A549 (cell line): ENCODE measurements at places on chromosomes 3 and 15.
A peak's percentile ranks its signal among the peaks of the same experiment; 100 is the strongest.

DNA sequence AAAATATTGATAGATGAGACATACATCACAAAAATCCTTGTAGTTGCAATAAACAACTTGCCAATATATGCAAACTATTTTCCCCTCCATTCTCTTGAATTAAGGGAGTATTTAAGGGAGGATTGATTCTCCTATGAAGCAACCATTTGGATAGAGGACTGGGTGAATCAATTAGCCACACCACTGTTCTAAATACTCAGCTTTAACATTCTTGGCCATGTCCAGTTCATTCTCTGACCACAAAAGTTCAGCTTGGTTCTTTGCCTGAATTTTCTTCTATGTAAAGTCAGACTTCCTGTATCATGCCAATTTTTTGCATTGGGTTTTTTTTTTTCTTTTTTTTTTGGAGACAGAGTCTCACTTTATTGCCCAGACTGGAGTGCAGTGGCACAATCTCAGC lies 15.8 kb upstream of the SEC11A start:
- DNase-seq, result no peak

DNA sequence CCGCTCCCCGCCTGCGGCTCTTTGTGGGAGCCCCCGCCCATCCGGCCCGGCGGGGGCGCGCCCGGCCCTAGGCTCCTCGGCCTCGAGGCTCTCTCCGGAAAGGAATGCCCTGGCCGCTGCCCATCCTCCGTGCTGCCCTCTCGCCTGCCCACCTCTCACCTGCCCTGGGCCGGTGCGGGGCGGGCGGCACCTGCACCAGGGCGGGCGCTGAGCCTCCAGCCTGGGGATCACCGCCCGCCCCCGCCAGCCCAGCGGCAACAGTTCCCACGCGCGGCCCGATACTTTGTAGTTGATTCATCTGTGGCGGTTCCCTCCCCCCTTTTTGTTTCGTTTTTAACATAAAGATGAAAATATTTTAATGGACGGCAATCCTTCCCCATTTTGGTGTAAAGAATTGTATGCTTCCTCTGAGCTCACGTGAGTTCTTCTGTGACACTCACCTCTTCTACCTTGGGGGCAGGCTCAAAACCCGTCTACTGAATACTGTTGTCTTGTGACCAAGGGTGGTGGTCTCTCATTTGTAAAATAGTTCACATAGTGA lies 1.9 kb downstream of the KLF13 start:
- peak; percentile 52 for DNase-seq

DNA sequence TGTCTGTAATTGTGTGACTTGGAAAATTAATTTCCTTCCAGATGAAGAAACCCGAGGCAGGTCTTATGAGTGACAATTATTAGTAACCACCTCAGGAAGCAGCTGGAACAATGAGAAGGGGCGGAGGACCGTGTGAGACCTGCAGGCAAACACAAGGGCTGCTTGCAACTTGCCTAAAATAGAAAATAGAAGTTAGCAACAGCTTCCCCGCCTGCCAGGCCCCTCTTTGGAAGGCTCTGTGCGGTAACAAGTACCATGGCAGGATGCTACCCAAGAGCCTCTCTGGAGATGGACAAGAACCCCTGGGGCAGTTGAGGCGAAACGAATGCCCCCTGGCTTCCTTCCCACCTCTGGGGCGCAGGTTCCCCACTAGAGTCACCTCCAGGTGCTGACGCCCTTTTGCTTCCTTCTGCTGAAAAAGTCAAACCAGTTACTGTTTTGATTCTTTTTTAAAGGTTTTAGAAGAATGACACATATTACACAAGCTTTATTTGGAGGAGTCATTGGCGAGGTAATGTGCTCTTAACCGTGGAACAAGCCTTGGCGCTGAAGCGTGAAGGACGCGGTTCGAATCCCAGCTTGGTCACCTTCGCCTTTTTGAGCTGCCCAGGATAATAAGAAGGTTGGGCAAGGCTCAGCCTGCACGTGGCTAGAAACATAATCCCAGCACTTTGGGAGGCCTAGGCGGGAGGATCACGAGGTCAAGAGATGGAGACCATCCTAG lies 47.0 kb upstream of the SYNM start:
- DNase-seq, result no peak

GRCh38 chr3:13108861-13109260 lies 35.6 kb upstream of the IQSEC1 start:
- no peak for DNase-seq

GRCh38 chr15:37903919-37904625 lies 30.4 kb upstream of the TMCO5A start:
- DNase-seq, result no peak

DNA sequence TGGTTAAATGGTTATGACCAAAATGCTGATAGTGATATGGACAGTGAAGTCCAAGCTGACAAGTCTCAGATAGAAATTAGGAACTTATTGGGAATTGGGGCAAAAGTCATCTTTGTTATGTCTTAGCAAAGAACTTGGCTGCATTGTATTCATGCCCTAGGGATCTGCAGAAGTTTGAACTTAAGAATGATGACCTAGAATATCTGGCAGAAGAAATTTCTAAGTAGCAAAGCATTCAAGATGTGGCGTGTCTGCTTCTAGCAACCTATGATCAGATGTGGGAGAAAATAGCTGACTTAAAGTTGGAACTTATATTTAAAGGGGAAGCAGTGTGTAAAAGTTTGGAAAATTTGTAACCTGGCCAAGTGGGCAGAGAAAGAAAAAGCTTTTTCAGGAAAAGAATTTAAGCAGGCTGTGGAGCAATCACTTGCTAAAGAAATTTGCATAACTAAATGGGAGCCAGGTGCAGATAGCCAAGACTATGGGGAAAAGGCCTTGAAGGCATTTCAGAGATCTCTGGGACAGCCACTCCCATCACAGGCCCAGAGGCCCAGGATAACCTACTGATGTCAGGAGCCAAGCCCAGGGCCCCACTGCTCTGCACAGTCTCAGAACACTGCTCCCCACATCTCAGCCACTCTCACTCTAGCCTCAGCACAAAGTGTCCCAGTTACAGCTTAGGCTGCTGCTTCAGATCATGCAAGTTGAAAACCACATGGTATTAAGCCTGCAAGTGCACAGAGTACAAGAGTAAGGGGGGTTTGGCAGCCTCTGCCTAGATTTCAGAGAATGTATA lies 147.8 kb upstream of the TGFBR2 start:
- DNase-seq, result no peak

- no peak for DNase-seq
Measured at GRCh38 chr15:28109626-28110455, 10.7 kb upstream of the OCA2 start.

DNA sequence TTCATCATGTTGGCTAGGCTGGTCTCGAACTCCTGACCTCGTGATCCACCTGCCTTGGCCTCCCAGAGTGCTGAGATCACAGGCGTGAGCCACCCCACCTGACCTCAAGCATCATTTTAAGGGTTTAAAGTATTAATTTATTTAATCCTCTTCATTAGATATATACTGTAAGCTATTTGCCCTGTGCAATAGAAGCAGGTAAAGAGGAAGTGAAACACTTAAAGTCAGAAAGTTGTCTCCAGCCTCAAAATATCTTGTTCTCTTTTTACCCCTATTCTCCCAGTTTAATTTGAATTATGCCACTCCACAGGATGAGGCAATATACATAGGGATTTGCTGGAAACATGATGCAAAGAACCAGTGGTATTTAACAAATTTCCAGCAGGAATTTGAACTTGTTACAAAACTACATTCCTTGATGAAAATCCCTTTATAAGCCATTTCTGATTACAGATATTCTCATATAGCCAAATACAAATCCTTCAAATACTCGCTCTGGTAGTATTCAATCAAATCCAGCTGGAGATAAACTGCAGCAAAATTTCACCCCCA lies 2.0 kb downstream of the NDUFB5 start:
- no peak for DNase-seq

DNA sequence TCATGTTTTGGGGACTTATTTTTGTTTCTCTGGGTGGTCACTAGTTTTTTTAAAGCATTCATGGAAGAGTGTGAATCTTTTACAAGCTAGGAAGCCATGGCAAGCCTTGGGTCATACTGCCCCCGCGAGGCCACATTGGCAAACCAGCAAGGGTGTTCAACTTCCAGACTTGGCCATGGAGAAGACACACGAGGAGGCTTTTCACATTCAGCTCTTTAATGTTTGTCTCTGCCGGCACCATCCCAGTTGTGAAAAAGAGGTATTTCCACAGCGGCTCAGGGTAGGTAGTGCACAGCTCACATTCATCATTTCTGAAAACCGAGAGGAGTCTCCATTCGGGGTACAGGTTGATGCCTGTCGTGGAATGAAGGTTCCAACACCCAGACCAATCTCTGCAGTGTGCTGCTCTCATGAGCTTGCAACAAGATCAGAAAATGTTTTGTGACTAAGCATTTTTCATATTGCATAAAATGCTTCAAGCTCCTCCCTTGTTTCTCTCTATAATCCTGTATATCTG lies 7.7 kb downstream of the CCR5 start:
- peak; percentile 56 for DNase-seq

- no peak for DNase-seq
Measured at GRCh38 chr3:115663414-115663813, 40.1 kb downstream of the GAP43 start.

- no peak for DNase-seq
Measured at GRCh38 chr3:48599077-48599501, 4.0 kb upstream of the COL7A1 start.

DNA sequence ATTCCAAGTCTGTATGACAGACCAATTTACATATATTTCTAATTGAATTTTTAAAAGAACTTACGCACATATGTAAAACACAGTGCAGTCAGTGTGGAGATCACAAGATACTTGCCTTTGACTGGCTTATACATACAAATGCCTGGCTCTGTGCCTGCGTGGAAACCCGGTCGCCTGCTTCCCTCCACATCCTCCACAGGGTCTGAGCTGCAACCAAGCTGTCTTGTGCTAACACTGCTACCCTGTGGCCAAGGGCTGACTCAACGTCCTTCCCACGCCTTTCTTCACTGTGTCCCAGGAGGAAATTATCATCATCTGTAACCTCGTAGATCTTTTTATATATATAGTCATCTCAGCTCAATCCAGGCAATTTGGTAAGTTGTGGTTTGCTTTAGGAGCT lies 117.0 kb downstream of the WNT7A start:
- no peak for DNase-seq

- no peak for DNase-seq
Measured at GRCh38 chr3:158200955-158201354, 91.1 kb downstream of the RSRC1 start.

DNA sequence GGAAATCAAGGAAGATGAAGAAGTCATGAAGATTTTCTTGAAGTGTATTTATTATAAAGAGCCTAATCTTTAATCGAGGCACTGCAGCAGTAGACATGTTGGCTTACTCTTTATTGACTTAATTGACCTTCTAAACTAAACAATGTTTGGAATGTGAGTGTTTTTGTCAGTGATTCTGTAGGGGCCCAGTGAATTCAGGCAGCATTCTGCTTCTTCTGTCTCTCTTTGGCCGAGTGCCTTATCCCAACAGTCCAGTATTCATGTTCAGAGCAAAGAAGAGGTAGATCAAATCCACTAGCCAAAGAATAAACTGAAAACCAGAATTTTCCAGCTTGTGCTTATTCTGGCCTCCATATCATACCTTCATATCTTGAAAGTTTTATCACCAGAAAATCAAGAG lies 55.7 kb downstream of the RLBP1 start:
- DNase-seq, result no peak

GRCh38 chr15:63481105-63481810 lies 23.1 kb upstream of the USP3 start:
- DNase-seq, result peak; percentile 57

DNA sequence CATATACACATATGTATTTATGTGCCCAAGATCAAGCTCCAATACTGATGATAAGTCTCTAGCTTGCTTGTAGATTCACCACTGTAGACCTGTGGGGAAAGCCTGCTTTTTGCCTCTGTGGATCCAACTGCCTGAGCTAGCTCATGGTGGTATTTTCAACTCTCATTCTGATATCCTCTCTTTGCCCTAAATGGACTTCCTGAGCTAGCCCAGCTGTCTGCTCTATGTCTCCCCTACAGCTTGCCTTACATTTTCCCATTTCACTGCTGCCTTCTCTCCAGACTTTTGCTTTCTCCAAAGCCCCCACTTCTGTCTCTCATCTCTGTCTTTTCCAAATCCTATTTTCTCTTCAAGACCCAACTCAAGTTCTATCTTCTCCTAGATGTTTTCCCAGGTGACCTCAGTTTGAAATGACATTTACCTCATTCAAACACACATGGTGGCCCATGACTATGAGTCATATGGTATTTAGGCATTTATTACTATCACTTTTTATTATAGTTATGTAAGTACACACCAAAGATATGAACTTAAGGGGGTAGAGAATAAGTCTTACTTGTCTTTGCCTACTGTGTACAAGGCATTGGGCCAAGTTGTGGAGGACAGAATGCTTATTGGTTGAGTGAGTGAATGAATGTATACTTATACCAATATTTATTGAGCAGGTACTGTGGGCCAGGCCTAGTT lies 191.7 kb downstream of the NR1D2 start:
- DNase-seq, result no peak

- no peak for DNase-seq
Measured at GRCh38 chr15:68442041-68442440, 10.1 kb upstream of the ITGA11 start.

GRCh38 chr3:32219537-32219936 lies 18.9 kb upstream of the CMTM8 start:
- no peak for DNase-seq

DNA sequence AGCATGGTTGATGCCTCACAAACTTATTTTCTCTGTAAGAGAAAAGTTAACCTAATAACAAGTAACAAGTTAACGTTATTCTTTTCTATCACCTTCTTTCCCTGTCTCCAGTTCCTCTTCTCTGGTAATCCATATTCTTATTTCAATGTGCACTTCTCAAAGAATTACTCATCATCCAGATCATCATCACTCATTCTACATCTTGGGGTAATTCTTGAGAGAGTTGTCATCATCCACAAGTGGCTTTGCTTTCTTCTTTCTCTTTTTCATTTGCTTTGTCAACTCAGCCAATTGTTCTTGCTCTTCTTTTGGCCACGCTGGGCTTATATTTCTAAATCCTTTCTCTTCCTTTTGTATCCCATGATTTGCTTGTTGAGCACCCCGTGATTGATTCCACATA lies 20.8 kb upstream of the RNF111 start:
- DNase-seq, result no peak

- DNase-seq, result no peak
Measured at GRCh38 chr3:33758864-33759263, 39.6 kb upstream of the PDCD6IP start.

GRCh38 chr3:54176106-54176505 lies 53.8 kb downstream of the CACNA2D3 start:
- no peak for DNase-seq

DNA sequence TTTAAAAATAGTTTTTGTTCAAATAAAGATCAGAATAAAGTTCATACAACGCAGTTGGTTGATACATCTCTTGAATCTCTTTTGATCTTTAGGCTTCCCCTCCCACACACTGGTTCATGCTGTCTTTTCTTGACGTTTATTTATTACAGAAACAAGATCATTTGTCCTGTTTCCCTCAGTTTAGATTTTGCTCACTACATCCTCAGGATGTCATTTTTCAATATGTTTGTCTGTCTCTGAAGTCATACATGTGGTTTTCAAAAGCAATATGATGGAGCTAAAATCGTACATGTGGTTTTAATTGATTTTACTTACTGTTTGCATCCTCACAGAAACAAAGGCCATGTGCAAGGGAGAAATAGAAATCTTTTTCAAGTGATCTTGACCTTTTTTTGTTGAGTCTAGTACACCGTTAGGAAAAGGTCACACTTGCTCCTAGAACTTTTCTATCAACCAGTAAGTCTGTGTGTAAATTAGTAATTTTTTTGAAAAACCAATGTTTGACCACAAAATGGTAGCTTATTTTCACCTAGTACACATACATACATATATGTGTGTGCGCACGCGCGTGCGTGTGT lies 63.7 kb upstream of the SENP5 start:
- no peak for DNase-seq
